ENCODE measurements at places on chromosomes 7 and 10. TPM values are rescaled to one million over a fixed set of nuclear protein-coding genes. Genes with fewer than 3 reads are reported as not detected.

Gene PPIF
- total RNA-seq: 146 TPM

Gene ECHDC3
- 2.6 TPM for total RNA-seq

Gene CLDN4
- 0.10 TPM for total RNA-seq

Gene SPDYE1
- under 0.01 TPM for total RNA-seq

Gene FGFR2
- not detected for total RNA-seq

All from mononuclear cell (primary cell).